Effector CD8-positive, alpha-beta T cell (primary cell): ENCODE measurements at places on chromosomes 5 and 9.
A peak's percentile ranks its signal among the peaks of the same experiment; 100 is the strongest.

DNA sequence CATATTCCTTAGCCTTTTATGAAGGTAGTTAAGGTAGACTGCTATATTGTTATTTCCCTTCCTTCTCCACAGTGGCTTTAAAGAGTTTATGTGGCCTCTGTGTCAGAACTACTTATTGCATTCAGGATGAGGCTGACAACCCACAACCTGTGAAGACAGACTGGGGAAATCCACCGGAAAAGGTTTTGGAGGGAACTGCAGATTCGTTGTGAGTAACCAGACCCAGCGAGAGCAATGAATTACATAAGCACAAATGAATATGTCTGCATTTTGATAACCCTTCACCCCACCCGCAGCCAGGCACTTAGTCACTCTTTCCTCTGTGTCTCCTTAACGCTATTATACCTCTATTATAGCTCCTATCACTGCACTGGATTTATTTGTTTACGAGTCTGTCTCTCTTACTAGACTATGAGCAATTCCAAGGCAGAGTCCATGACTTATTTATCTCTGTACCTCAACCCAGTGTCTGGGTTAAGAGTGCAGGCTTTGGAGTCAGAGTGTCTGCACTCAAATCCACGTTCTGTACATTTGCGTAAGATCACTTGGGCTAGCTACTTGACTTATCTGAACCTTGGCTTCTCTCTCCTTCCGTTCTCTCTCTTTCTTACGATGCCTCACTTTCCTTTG is 19.2 kb downstream of the KCTD16 start:
- peak; percentile 45 for DNase-seq

DNA sequence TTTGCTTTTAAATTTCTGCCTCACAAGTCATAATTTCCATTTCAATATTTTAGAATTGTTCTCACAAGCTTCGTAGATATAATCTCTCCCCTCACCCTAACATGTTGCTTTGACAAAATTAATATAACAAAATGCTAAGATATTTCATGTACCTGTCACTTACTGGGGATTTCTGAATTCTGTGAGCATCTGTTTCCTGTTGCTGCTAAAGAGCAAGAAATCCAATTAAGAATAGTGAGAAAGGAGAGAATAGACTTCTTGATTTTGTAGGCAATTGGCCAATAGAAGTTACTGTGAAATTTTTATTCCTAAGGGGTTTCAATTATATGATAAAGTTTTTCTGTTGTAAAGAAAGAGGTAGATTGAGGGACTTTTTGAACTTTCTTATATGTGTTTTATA is 796.5 kb upstream of the ARRDC3 start:
- DNase-seq = no peak

GRCh38 chr9:129895376-129896268 is 60.4 kb downstream of the USP20 start:
- peak; percentile 25 for DNase-seq

DNA sequence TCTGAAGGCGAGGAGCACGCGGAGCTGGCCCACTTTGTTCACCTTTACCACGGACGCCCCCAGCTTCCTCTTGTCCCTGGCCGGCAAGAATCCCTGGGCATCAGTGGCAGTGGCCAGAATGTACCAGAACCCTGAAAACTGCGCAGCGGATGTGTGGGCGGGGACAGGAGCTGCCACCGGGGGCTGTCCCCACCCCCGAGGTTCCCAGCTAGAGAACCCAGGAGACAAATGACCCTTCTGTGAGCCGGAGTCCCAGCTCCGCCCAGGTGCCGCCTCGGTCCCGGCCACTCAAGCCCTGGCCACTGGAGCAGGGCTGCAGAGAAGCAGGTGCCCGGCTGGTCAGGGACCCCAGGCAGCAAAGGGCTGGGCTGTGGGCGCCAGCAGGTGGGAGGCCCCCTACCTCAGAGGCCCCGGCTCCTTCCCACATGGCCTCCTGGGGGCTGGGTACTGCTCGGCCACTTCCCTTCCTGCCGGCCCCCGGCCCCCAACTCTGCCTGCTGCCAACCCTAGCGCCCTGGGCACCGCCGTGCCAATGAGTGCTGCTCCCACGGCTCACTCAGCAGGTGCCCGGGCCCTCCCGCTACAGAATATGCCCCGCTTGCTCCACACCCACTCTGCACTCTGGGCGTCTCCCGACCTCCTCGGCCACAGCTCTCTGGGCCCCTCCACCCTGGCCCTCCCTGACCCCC is 713 bp downstream of the LCN10 start:
- DNase-seq = no peak

DNA sequence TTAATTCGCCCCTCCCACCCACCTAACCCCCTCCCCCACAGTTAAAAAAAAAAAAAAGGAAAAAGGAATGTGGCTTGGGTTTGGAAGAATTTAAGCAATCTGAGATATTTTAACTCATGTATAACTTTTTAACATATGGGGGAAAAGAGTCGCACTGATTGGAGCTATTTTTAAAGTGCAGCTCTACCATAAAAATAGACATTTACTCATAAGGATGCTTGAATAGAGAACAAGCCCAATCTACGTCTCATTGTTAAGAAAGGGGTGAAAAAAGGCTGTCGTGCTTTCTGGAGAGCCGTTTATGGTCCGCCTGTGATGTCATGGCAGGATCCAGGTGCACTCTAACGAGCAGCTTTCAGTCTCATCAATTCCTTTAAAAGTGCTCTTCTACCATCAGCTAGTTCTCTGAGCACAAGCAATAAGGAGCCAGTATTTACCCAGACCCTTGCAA is 142.4 kb downstream of the ELAVL2 start:
- no peak for DNase-seq

DNA sequence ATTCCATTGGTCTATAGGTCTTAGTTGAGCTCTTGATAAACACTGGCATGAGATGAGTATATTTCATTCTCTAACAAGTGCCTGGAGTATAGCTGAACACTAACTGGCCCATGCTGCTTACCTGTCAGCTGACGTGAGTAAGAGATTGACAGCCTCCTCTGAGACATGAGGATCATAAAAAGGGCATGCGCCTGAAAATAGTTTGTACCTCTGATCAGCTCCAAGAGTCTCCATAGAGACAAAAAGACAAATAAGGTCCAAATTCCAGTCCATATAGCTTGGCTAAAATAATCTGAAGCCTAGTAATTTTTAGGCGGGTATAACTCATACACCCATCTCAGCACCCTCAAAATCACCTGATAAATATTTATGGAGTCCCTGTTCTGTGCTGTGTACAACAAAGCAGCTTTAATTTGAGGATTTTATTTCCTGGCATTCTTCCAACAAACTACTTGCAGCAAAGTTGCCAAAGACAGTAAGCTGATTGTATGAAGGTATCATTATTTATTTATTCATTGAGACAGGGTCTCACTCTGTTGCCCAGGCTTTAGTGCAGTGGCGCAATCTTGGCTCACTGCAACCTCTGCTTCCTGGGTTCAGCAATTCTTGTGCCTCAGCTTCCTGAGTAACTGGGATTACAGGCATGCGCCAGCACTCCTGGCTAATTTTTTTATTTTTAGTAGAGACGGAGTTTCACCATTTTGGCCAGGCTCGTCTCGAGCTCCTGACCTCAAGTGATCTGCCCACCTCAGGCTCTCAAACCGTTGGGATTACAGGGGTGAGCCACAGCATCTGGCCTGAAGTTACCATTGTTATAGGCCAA is 16.2 kb upstream of the FSD1L start:
- no peak for DNase-seq

DNA sequence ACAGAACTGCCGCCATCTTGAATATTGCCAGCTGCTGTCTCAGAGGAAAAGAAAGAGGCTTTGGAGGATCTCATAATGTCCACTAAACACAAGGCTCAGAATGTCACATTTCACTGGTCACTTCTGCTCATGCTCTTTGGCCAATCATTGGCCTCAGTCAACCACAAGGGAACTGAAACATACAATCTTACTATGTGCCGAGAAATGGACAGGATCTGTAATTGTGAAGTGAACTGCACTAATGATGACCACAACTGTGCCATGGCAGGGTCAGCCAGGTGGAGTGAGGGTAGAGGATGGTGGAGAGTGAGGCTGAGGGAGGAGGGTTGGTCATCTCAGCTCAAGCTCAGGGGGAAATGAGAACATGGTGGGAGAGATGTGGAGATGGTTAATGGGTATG is 32.8 kb downstream of the GDNF start:
- no peak for DNase-seq

DNA sequence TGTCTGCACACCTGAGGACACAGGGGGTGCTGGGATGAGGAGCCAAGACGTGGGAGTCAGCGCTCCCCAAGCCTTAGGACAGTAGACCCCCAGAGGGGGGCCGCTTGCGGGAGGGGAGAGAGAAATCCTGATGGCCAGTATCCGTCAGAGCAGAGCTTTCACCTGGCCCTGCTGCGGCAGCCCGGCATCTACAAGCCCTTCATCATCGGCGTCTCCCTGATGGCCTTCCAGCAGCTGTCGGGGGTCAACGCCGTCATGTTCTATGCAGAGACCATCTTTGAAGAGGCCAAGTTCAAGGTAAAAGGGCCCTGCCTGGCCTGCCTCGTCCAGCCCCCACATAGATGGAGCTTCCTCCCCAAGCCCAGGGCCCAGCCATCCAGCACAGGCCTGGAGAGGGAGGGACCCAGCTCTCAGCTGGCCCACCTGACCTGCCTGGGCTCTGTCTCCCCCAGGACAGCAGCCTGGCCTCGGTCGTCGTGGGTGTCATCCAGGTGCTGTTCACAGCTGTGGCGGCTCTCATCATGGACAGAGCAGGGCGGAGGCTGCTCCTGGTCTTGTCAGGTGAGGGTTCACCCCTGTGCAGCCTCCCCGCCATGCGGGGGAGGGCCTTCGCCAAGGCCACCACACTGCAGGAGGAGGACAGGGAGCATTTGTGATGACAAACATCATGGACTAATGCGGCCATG is 6.7 kb downstream of the SLC2A8 start:
- DNase-seq = no peak

DNA sequence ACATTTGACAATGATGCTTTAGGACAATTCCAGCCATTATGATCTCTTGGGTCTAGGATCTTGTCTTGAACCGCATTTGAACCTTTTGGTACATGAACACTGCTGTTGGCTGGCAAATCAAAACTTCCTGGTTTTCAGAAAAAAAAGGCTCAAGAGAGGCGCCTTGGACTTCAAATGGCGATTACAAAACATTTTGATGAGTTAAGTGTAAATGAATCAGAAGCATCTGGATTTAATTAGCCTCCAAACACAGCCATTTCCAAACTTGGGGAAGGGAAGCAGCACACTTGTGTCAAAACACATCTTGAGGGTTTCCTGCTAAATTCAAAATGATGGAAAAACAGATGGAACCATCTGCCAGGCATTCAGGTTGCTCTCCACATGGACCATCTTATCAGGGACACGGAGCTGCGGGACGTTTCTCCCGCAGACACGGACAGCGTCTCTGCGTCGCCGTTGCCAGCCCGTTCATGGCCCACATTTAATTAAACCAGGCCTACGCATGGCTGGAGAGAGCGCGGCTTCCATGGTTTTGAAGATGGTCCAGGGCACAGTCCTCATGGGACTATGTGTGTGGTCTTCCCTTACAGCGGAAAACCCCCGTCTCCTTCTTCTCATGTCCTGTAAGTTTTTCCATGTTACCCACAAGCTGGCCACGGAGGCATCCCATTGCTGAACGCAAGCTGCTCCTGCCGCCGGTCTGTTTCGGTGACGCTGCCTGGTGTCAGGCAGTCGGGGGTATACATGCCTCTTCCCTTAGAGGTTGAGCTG is 55.8 kb upstream of the PTCH1 start:
- no peak for DNase-seq

GRCh38 chr9:113393281-113393680 is 7.8 kb downstream of the ALAD start:
- DNase-seq = no peak

DNA sequence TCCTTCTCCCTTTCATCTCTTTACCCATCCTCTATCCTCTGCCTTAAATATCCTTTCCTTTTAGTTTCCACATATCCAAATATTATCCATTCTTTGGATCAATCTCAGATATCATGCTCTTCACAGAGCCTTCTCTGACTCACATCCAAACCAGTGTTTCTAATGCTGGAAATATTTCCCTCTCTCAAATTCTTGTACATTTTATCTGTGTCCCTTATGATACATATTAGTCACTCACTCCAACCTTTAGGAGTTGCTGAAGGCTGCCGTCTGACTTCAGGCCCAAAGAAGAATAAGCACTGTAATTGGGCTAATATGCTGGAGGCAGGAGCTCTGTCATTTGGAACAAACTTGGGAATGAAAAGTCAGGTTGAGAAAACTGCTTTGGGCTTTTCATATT is 156.4 kb upstream of the RUSC2 start:
- DNase-seq = no peak

GRCh38 chr9:133238272-133238850 is 29.3 kb upstream of the OBP2B start:
- no peak for DNase-seq

DNA sequence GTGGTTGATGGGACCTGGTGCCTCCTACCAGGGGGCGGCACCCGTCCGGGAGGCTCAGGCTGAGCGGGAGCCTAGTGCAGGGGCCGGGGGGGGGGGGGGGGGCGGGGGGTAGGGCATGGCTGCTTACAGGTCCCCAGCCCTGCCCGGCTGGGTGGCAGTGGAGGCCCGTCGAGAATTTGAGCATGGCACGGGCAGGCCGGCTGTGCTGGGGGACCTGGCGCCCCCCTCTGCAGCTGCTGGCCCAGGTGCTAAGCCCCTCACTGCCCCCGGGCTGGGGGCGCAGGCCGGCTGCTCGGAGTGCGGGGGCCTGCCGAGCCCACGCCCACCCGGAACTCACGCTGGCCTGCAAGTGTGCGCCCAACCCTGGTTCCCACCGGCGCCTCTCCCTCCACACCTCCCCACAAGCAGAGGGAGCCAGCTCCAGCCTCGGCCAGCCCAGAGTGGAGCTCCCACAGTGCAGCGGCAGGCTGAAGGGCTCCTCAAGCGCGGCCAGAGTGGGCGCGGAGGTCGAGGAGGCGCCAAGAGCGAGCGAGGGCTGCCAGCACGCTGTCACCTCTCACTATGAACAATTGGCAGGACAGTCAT is 77.7 kb downstream of the LMNB1 start:
- DNase-seq = no peak

GRCh38 chr5:2674456-2674855 is 77.0 kb downstream of the IRX2 start:
- no peak for DNase-seq

DNA sequence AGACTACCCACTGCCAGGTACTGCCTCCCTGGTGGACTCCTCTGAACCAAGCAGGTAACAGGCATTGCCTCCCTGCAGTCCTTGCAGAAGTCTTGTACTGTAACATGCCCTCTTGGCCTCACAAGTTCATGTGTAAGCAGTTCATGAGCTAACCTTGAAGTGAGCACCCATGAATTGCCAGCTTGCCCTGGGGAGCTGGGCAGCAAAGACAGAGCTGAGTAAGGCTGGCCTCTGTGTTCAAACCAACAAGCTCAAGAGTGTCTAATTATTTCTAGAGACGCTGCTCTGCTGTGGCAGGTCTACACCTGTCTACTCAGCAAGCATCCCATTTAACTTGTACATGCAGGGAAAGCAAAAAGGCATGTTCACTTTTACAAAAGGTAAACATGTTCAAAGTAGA is 113.5 kb downstream of the FEM1C start:
- no peak for DNase-seq

DNA sequence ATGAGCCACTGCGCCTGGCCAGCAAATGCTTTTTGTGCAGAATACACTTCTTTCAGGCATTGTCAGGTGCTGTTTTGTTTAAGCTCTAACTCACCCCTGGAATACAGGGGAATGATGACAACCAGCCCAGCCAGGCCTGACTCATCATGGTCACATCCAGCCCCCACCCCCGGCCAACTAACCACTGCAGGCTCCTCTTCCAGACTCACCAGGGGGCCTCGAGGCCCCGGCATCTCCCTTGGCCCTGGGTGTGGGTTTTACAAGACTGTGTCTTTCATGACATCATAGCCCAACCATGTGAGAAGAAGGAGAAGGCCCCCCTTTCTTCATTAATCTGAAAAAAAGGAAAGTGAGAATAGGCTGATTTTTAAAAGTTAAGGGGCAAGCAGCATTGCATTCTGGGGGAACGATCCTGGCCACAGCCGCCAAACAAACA is 35.5 kb downstream of the OLFML2A start:
- DNase-seq = no peak

- DNase-seq = no peak
Measured at GRCh38 chr5:76720988-76721569, 5.2 kb downstream of the F2R start.
